Hematopoietic multipotent progenitor cell treated with erythropoietin and hydrocortisone succinate and interleukin-3 and kit ligand, for 4 days (in vitro differentiated cells): ENCODE measurements at places on chromosomes 3 and 15.

DNA sequence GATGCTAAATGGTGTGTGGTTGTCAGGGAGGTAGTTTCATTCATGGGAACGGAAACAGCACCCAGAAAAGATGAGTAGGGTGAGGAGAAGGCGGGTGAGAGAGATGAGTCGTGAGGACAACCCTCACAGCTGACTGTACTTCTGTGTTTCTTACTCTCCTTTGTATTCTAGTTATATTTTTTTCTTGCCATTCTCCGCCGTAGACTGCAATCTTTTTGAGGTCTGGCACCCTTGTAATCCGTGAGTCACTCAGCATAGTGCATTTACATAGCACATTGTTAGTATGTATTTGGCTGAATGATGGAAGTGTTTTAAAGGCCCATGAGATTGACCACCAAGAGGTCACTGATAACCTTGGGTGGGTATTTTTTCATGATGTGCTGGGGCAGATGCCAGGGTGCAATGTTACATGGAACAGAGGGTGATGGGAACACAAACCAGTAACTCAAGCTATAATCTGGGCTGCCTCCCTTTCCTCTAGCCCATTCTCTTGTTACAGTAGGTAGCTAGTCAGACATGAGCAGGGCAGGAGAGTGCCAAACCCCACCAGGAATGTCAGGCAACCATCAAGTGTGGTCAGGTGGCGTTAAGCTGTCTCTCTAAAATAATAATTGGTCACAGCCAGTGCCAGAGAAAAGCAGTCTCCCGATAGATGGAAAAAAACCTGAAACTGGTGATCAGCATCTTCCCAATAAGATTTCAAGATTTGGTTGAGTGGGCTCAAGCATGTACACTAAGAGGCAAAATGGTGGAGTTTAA, 18.8 kb upstream of the DGKG start:
- DNase-seq, result no peak

- no peak for DNase-seq
Measured at GRCh38 chr3:62551556-62551955, 178.2 kb upstream of the FEZF2 start.

- no peak for DNase-seq
Measured at GRCh38 chr3:123152687-123153086, 49.1 kb upstream of the SEC22A start.

- DNase-seq, result no peak
Measured at GRCh38 chr15:100339999-100340398, 1.8 kb downstream of the ADAMTS17 start.

GRCh38 chr3:134709561-134710312, 58.9 kb upstream of the KY start:
- no peak for DNase-seq
